ENCODE measurements at places on chromosomes 5 and 9. TPM values are rescaled to one million over a fixed set of nuclear protein-coding genes. Genes with fewer than 3 reads are reported as not detected.

DNA sequence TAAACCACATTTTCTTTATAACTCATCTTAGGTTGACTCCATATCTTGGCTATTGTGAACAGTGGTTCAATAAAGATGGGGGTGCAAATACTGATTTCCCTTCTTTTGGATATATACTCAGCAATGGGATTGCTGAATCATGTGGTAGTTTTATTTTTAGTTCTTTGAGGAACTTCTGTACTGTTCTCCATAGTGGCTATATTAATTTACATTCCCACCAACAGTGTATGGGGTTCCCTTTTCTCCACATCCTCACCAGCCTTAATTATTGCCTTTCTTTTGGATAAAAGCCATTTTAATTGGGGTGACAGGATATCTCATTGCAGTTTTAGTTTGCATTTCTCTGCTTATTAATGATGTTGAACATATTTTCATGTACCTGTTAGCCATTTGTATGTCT, 107.7 kb upstream of the EQTN start:
- no peak for DNase-seq

- DNase-seq: no peak
Observed at GRCh38 chr9:92503156-92503555, 20.9 kb upstream of the ASPN start.

DNA sequence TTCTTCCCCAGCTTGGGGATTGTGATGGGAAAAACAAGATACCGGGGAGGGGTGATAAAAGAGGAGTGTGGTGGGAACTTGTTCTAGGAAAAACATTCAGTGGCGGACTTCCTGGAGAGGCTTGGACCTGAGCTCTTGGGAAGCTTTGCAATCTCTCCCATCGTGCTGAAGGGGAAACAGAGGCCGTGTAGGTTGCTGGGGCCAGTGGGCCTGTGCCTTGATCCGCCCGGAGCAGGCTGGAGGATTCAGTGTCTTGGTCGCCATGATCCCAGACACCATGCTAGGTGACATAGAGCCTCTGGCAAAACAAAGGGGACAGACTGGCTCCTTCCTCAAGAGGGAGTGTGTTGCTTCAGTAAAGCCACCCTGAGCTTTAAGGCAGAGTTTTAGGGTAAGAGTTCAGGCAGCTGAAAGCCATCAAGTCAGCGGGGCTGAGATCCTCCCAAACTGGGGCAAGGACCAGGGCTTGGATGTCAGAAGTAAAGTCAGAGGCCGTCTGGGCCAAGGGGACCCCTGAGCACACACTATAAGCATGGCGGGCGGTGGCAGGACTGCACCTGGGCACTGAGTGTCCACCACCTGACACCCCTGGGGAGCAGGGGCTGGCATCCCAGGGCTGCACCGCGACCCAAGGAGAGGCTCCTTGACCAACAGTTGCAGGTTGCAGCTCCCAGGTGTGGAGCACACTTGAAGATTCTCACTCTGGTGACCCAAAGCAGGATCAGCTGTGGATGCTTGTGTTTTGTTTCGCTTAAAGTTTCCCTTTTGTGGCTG, 44.7 kb downstream of the TRIP13 start:
- DNase-seq: no peak

DNA sequence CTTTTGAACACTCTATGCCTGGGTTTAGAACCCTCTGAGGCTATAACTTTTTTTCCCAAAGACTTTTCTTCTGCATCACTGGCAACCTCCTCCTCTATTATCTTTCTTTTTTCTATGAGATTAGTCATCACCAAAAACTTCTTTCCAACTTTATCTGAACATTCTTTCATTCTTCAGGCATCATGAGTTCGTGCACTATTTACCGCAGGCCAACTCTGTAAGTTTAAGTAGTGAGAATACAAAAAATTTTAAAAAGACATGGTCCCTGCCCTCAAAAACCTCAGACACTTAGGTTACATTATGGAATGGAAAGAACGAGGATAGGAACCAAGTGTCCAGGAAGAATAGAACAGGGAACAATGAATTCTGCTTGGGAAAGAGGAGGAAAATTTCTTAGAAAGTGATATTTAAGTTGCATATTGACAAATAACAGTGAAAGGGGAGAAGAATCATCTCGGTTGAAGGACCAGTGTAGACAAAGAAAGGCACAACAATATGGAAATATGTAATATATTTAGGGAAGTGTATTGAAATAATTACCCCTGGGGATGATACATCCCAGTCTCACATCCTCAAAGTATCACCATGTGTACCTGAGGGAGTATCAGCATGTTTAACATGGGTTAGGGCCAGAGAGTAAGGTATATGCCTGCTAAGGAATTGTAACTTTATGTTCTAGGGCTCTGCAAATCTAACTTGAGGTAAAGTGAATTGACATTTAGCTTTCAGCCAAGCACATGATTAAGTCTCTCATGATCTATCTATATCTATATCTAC, 196.5 kb upstream of the NREP start:
- DNase-seq: no peak

GRCh38 chr9:86486891-86487837, 133.0 kb upstream of the TUT7 start:
- peak; percentile 7 for DNase-seq

DNA sequence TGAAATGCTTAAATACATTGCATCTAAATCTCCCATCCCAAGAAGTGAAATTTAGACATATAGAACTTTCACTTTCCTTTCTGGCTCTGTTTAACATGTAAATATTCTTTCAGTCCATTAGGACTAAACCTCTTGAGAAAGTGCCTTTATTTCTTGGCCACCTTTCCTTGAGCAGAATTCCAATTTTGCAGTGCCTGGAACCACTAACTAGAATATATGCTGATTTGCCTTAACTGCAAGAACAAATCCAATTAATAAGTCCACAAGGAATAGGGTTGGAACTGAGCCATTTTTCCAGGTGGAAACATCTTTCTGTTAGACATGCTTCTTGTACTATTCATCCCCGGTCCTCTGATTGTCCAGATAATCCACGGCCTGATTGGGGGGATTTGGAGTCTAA, 478.0 kb downstream of the ENC1 start:
- DNase-seq: no peak

The DAPK1 gene
- 1.9 TPM for total RNA-seq

DNA sequence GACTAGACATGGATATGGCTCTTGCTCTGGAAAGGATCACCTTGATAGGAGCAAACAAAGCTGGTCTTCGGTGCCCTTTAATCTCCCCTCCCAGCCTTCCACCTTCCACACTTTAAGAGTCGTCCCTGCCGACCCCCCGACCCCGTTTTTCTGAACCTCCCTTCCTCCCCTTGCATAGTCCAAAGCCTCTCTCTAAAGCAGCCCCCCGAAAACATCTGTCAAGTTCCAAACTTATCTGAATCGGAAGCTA, 423 bp upstream of the NUP214 start:
- no peak for DNase-seq

- DNase-seq: no peak
Observed at GRCh38 chr5:62362701-62363100, 41.0 kb downstream of the DIMT1 start.

The ENG gene
- total RNA-seq: 10.2 TPM

DNA sequence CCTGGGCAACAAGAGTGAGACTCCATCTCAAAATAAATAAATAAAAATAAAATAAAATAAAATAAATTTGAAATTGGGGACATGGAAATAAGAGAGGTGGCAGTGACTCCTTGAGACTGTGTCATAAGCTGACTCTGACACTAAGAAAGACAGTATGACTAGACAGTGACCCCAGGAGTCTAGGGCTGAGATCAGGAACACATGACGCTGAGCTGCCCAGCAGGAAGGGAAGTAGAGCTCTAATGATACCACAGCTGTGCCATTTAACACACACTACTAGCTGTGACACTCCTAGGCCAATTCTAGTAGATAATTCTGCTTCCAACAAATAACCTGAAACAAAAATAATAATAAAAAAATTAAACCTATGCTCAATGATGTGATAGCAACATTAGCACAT, 293.0 kb downstream of the SEC61B start:
- DNase-seq: no peak

DNA sequence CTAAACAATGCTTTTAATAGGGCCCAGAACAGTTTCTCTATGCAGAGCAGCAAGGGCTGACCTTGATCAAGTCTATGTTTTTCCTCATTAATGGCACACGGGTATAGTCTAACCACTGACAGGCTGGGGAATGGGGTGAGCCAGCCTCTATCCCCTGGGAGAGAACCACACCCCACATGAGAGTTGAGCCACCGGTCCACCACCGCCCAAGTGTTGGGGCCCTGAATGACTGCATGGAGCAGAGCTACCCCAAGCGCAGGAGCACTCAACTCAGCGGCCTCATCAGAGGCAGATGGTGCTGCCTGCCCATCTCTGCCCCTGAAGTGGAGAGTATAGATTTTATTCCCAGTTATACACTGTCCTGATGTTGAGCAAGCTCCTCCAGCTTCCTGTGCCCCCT, 247.9 kb upstream of the IRX1 start:
- no peak for DNase-seq

The KCTD16 gene
- total RNA-seq: 0.27 TPM

The NR2F1-AS1 gene
- total RNA-seq: not detected

DNA sequence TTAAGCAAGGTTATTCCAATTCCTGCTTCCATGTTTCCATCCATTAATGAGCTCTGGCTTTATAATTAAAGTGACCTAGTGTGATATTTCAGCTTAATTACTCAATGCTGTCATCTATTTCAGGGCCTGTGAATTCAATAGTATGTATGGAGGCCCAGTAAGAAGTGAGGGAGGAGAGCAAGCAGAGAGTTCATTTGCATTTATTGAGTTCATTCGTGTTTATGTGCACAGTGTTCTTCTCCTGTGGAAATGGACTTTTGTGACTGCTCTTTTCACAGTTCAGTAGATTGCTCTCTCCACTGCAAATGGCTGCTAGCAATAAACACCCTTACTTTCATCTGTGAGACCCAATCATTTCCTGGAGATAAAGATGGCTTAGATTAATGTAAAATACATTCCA, 130.9 kb downstream of the CEMIP2 start:
- no peak for DNase-seq

- DNase-seq: no peak
Observed at GRCh38 chr5:77066823-77067442, 20.2 kb downstream of the ZBED3 start.

DNA sequence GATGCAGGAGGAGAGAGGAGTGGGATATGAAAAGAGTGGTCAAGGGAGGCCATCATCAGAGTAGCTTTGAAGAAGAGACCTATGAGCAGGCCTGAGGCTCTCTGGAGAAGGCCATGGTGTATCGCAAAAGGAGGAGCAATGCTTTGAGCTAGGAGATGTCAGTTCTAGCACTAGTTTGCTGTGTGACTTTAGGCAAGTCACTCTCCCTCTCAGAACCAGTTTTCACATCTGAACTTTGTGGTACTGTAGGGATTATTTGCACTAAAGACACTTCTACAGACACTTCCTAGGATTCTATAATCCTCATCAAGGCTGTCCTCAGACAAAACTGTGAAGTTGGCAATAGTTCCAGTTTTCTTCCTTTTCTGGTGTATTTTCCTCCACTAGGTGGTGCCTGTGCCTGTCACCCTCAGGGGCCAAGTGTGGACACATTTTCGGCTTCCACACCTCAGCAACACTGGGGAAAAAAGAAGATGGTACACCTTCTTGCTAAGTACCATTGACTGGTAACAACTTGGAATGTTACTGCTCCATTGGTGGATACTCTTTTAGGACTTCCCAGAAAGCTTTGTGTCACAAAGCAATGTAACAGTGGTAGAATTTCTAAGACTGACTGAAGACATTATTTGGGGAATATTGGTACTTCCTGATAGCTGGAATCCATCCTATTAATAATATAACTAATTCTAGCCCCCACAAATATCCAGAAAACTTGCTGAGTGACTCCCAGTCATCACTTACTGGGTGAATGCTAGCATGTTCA, 9.9 kb downstream of the PAPPA start:
- no peak for DNase-seq

GRCh38 chr5:9363026-9363425, 182.8 kb downstream of the SEMA5A start:
- no peak for DNase-seq

The EIF4EBP3 gene
- 24.5 TPM for total RNA-seq

The CDK9 gene
- total RNA-seq: 147 TPM

DNA sequence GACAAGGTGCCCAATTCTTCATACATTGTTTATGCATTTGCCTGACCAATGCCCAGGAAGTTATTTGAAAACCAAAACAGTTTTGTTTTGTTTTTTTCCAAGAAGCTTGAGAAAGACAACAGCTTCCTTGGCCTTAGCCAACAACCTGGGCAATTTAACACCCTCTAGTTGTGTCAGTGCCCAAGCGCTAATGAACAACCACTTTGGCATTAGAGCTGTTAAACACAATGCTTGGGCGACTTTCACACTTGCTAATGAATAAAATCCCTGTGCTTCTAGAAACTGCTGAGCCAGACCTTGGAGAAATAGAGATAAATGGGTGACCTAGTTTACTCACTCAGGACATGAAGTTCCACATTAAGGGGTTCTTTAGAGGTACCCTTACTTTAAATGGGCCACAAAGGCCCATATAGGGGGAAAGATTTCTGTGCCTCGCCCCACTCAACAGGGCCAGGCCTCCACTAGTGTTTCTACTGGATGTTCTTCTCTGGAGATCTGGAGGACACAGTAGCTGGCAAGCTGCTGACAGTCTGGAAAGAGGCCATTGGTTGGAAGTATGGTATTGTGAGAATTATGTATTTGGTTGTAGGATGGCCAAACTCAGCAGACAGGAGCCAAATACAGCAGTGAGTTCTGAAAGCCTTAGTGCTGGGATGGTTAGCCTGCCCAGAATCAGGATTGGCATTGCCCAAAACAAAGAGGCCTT, 179.8 kb downstream of the DOCK8 start:
- DNase-seq: no peak

GRCh38 chr9:86652736-86653135, 294.6 kb downstream of the GAS1 start:
- DNase-seq: no peak

GRCh38 chr5:81165493-81166119, 67.5 kb upstream of the CKMT2 start:
- peak; percentile 27 for DNase-seq

GRCh38 chr5:31362529-31362900, 169.0 kb downstream of the CDH6 start:
- no peak for DNase-seq

The PRLR gene
- total RNA-seq: not detected

- no peak for DNase-seq
Observed at GRCh38 chr5:120614531-120615180, 150.6 kb downstream of the PRR16 start.

GRCh38 chr5:142957528-142957927, 187.4 kb downstream of the ARHGAP26 start:
- no peak for DNase-seq

The GPR150 gene
- total RNA-seq: 0.91 TPM

The PDE6A gene
- not detected for total RNA-seq

- DNase-seq: no peak
Observed at GRCh38 chr5:138340008-138340407, 1.9 kb downstream of the FAM53C start.
